Activated T-cell treated with anti-CD3 and anti-CD28 coated beads for 1 hour (primary cell): ENCODE measurements at places on chromosomes 11 and 22.

DNA sequence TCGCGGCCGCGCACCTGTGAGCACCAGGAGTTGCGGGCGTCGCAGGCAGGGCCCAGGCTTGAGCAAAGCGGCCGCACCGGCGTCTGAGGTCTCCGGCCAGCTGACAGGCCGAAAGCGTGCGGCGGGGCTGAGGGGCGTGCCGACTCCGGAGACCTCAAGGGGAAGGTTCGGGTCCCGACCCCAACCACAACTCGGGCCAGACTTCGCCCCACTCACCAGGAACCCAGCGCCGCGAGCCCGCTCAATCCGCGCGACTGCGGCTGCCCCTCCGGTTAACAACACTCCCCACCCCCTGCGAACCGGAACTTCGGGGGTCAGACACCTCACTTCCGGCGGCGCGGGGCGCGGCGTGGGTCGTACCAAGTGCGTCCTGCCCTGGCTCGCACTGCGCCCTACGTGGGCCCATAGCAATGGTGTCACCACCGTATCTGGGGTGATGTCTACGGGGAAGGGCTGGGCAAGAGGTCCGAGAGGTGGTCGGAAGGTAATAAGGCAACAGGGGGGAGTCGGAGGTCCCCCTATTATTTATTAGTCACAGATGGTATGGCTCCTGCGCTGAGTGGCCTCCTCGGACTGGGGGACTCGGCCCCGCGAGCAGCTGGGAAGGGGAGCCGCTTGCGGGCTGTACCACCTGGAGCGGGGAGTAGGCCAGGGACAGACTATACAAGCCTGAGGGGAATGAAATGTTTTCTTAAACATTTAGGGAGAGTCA, at the start of gene SYVN1:
Gene SYVN1, minus strand, starts transcription at position 280 of the 712 bp plus-strand sequence. CDS start 918 bp downstream, outside the sequence.
- DNase-seq, result peak; percentile 90

GRCh38 chr11:34773211-34773610, 143.0 kb downstream of the APIP start:
- no peak for DNase-seq

DNA sequence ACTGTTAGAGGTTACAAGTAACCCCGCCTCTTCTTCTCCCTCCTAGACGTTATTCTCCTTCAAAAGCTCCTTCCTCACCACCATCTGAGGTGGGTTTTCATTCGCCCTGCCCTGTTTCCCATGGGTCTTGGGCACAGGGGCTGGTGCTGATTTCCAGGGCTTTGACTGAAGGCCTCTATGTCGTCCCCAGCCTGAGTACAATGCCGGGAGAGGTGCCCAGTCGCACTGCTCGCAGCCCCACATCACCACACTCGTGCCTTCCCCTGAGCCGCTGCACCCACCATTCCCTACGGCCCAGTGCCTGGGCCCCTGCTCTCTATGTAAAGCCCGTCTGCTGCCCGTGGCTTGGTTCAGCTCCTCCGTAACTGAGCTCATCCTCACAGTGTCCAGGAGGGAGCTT, 169.8 kb downstream of the DSCAML1 start:
- DNase-seq, result no peak

- DNase-seq, result no peak
Observed at GRCh38 chr11:111045407-111045803, 200.1 kb upstream of the POU2AF2 start.

- no peak for DNase-seq
Observed at GRCh38 chr11:36441610-36442208, 68.4 kb downstream of the TRAF6 start.

DNA sequence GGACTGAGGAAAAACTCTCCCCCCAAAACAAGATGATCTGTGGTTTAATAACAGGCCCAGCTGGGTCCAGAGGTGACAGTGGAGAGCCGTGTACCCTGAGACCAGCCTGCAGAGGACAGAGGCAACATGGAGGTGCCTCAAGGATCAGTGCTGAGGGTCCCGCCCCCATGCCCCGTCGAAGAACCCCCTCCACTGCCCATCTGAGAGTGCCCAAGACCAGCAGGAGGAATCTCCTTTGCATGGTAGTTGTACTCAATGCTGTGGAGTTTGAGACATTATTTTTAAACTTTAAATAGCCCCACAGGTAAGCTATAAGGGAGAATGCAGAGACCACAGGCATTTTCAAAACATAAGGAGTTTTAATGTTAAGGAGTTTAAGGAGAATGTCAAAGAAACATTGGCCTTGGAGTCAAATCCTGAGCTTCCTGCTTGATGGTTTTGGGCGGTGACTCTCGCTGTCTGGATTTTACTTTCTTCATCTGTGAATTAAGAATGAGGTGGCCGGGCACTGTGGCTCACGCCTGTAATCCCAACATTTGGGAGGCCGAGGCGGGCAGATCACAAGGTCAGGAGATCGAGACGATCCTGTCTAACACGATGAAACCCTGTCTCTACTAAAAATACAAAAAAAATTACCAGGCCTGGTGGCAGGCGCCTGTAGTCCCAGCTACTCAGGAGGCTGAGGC, 6.8 kb downstream of the APOL1 start:
- no peak for DNase-seq

DNA sequence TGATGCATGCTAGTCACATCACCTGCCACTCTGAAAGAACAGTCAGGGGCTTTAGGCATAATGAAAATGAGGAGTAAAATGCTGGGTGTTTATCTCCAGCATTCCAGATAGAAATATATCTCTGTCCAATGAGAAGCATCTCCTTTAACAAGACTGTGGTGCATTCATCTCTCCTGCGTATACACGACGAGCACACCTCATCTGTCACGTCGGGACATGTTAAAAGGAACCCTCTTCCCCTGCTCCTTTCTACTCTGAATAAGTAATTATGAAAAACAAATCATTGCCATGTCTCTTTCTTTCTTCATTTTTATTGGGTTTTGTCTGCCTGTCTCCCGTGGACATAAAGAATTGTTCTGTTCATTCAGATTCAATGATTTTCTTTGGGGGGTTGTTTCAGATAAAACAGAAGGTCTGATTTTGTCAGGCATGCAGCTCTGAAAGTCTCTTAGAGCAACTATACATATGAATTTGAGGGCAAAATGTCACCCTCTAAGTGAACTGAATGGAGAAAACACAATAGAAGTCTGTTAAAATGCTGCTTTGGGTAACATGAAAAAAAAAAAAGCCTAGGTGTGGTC, 195.0 kb downstream of the MAML2 start:
- DNase-seq, result no peak

GRCh38 chr11:41872870-41873269, 413.4 kb upstream of the LRRC4C start:
- no peak for DNase-seq

DNA sequence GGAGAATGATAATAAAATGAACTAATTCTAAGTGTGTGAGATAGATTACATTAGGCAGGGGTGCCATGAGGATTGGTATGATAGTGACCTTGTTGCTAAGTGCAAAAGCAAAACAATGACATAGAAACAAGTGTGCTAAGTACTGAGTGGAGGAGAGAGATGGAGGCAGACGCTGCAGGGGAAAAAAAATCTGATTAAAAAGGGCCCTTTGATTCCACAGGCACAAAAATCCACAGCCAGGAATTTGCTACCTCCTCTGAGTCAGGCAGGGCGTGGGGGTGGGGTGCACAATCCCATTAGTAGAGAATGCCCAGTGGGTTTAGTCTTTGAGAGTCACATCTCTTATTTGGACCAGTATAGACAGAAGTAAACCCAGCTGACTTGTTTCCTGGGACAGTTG, at the start of gene CNTF:
Gene CNTF, plus strand, starts transcription at position 322 of the 400 bp plus-strand sequence. CDS start 88 bp downstream, outside the sequence.
- DNase-seq, result no peak

- no peak for DNase-seq
Observed at GRCh38 chr22:41478473-41478872, 9.6 kb downstream of the ACO2 start.

DNA sequence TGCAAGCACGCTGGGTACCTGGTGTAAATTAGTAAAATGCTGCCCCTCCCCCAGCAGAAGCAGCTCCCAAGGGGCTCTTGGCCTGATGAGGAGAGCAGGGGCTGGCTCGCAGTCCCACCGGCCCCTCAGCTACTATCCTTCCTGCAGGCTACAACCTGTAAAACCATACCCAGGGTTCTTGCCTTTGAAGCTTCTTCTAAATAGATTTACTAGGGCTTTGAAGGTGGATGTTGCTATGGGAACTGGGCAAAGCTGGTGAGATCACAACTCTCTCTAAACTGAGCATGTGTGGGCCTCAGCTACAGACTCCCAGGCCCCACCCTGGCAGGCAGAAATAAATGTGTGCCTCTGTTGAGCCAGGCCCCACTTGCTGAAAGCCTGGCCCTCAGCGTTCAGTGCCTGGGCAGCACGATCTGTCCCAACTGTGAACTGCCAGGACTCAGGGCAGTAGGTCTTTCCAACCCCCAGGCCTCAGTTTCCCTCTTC, 18.5 kb downstream of the CD5 start:
- no peak for DNase-seq

- DNase-seq, result no peak
Observed at GRCh38 chr11:119810478-119811232, 81.7 kb upstream of the NECTIN1 start.

DNA sequence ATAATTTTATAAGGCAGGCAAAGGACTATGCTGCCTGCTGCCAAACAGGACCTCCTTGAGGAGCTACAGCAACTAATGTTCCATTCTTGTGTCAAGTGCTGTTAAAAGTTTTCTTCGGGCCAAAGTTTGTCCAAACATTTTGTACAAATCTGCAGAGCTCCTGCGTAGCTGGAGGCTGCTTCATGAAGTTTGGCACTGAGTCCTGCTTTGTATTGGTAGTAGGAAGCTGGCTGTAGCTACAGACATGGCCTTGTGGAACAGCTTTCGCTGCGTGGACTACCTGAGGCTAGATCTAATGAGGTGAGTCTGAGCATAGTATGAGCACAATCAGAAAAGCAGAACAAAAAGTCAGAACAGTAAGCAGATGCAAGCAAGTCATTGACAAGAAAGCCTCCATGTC, 528.1 kb downstream of the DLG2 start:
- DNase-seq, result no peak

GRCh38 chr11:47213950-47214565, 716 bp upstream of the DDB2 start:
- peak; percentile 74 for DNase-seq

DNA sequence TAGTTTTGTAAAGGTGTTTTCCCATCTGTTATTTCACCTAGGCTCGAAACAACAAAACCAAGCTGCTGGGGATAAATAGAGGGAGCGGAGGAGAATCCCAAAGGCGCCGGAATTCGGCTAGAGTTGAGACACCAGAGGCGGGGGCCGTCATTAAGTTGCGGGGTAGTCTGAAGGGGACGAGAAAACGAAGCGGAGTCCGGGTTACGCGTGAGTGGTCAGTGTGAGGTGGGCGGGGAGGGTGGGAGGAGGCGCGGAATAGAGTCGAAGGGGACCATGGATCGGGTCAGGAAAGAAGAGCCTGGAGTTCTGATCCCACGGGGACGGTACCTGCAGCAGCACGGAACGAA, 361 bp downstream of the SRPRA start:
- DNase-seq, result no peak

GRCh38 chr11:115623021-115623451, 118.8 kb upstream of the CADM1 start:
- DNase-seq, result no peak

- DNase-seq, result no peak
Observed at GRCh38 chr11:112941104-112941503, 20.1 kb upstream of the NCAM1 start.

GRCh38 chr11:59724066-59724465, 10.4 kb upstream of the OR10V1 start:
- DNase-seq, result no peak

DNA sequence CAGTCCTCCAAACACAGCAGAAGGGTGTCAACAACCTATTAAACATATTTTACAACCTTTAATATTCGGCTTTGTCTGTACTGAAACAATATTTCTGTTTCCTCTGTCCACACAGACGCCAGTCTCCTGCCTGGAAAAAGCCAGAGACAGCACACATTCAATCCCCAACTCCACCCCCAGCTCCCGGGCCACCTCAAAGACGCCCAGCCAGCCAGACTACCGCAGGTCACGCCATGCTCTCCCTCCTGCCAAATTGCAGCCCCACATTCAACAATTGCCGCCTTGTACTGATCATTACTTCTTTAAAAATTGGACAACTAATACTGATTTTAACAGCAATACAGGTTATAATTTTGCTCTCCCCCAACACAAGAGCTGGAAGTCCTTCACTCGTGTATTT, 1.2 kb downstream of the SERGEF start:
- DNase-seq, result no peak

- DNase-seq, result no peak
Observed at GRCh38 chr11:12212174-12212820, 101.9 kb downstream of the MICAL2 start.

- peak; percentile 24 for DNase-seq
Observed at GRCh38 chr11:68040101-68040956, 1.5 kb downstream of the TCIRG1 start.

- DNase-seq, result no peak
Observed at GRCh38 chr22:48589901-48590300, 1237.8 kb downstream of the BRD1 start.

DNA sequence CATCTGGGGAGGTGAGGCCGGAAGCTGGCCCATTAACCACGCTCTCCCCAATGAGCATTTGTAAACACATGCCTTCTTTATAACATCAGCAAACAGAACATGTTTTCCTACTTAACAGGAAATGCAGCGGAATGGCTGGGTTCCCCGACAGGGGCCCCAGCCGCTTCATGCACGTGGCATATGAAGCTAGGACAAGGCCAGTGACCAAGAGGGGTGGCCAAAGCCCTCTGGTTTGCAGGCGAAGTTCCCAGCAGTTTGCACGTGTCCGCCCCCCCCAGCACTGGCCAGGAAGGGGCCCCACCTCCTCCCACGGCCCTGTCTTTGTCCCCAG, 38.7 kb upstream of the LINC01488 start:
- no peak for DNase-seq

DNA sequence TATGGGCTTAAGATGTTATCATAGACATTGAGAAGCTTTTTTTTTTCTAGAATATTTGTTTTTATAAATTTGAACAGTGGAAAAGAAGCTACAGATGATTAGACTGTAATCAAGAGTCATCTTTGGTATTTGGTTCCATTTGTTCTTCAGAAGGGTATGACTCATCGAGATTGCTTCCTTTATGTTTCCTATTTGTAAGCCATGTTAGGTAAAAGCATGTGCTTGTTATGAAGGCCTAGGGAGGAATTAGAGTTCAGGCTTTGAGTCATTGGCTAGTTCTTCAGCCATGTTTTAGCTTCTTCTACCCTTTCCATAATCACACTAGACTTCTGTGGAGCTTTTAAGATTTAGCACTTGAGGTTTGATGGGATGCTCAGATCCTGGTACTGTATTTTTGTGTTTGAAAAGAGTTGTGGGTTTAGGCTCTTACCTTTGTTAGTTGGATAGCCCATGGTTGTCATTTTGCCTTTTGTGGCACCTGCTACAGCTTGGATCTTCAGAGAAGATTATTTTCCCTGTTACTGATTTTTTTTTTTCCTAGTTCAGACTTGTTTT, 44.3 kb downstream of the POLD3 start:
- no peak for DNase-seq

- DNase-seq, result no peak
Observed at GRCh38 chr11:15843309-15843872, 513.0 kb downstream of the SOX6 start.

DNA sequence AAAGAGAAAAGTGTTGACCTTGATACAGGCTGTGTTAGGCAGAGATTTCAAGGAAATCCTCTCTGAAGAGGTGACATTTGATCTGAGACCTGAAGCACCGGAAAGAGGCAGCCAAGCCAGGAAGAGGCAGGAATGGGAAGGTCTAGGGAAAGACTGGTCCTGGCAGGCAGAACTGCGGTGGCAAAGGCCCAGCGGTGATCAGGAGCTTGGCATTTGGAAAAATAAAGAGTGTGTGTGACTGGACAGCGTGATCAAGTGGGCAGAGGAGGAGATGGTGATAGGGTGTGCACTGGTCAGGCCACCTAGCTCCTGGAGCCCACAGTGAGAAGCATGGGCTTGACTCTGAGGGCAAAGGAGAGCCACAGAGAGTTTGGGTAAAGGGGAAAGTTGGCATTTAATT, 27.2 kb upstream of the GAB4 start:
- no peak for DNase-seq
